ENCODE measurements at places on chromosomes 4 and X.

GRCh38 chr4:154593868-154594267 lies 3.3 kb upstream of the FGA start:
- DNase-seq, result no peak

GRCh38 chr4:103018391-103019307 lies 856 bp downstream of the SLC9B1 start:
- DNase-seq, result no peak

DNA sequence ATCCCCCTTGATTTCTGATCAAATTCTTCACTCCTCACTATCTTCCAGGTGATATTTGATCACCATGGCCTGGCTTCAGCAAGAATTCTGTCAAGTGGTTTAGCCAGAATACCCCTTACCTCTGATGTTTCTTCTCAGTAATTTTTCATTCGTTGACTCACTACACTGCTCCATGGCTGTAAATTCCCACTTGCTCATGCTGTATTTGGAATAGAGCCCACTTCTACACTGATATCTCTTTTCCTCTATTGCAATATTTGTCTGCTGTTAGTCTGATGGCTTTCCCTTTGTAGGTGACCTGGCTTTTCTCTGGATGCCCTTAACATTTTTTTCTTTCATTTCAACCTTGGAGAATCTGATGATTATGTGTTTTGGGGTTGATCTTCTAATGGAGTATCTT lies 73.9 kb upstream of the DIPK2B start:
- no peak for DNase-seq

- DNase-seq, result peak; percentile 91
These were observed at the start of gene PPA2 for GRCh38 chr4:105473324-105474098. PPA2 (minus strand) TSS chr4:105474062; CDS start chr4:105474050, 12 bp downstream.

GRCh38 chr4:168501407-168501806 lies 4.6 kb downstream of the PALLD start:
- DNase-seq, result no peak

DNA sequence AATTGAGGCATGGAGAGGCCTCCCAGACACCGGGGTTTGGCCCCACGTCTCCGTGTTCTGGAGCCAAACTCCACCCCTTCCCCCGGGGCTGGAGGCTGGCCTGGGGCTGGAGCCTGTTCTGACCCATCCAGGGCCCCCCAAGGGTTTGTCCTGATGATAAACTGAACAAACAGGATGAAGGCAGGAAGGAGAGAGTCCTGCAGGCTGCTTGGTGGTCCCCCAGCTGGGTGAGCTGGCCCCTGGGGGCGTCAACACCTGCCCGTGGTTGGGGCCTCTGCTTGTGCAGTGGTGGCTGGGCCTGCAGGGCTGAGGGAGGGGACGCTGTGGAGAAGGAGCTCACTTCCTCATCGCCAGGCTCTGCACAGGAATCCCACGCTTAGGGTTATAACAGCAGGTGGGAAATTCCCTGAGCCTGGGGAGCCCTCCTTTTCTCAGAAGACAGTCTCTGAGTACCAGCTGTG lies 2.3 kb downstream of the SH3TC1 start:
- DNase-seq, result no peak

DNA sequence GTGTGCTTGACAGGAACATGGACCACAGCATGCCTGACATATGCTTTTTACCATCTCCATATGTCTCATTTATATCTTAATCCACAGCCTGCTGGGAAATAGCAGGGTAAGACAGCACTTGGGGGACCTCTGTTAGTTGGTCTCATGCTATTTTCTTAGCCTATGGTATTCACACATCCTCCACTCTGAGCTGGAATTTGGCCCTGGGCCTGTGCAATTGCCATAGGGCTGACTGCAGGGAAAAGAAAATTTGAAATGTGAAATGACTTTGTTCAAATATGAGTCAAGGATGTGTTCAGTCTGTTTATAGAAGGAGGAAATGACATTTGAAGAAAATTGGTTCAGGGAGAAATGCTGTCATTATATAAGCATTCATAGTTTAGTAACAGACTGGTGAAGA lies 9.6 kb upstream of the MAP7D3 start:
- no peak for DNase-seq

DNA sequence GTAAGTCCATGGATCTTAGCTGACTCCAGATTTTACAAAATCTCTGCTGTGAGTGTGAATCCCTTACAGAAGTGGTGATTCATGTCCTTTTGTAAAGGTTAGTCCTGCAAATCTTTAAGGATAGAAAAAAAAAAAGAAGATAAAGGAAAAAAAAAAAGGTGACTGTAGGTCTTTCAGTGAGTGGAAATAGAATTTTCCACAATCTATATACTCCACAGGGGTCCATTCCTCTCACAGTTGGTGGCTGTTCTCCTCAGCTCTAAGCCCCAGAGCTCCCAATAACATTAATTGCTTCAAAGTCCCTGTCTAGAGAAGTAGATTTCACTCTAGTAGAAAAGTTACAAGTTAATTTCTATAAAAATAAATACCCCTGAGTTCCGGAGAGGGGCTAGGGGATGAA lies 189.1 kb downstream of the NDST4 start:
- no peak for DNase-seq

DNA sequence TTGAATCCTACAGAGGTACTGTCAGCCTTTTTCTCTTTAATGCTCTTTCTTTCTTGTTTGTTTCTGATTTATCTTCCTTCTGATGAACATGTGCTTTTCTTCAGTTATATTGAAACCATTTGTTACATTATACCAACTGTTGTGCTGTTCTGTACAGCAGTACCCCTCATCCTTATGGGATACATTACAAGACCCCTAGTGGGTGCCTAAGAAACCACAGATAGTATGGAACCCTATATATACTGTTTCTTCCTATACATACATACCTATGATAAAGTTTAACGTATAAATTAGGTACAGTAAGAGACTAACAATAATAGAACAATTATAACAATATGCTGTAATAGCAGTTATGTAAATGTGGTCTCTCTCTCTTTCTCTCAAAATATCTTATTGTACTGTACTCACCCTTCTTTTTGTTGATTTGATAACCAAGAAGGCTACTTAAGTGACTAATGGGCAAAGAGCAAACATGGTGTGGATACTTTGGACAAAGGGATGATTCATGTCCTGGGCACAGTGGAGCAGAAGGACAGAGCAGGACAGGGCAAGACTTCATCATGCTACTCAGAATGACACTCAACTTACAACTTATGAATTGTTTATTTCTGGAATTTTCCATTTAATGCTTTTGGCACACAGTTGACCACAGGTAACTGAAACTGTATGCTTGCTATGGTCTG lies 10.7 kb upstream of the YIPF7 start:
- DNase-seq, result no peak
